ENCODE measurements at places on chromosomes 6 and 20. TPM values are rescaled to one million over a fixed set of nuclear protein-coding genes. Genes with fewer than 3 reads are reported as not detected.
A peak's percentile ranks its signal among the peaks of the same experiment; 100 is the strongest.

DNA sequence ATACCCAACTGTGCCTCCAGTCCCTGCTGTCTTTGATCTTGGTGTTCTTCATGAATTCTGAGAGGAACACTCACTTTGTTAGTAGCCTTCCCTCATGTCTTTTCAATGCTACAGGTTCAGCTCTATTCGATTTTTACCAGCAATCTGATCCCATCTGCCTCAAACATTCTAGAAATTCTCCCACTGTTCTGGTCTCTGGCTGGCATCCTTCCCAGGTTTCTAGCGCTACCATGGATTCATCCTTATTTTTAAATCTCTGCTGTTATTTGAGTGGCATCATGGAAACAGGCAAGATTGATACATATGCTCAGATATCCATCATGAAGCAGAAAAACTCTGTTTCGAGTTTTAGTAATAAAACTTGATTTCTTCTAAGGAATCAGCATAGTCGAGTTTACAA, 94.8 kb downstream of the GRM1 start:
- DNase-seq, result no peak

Gene MACROD2
- total RNA-seq, result 1.1 TPM

GRCh38 chr6:18328070-18328469, 59.1 kb upstream of the RNF144B start:
- DNase-seq, result no peak

Gene TFAP2D
- not detected for total RNA-seq

Gene PAX1
- total RNA-seq, result not detected

DNA sequence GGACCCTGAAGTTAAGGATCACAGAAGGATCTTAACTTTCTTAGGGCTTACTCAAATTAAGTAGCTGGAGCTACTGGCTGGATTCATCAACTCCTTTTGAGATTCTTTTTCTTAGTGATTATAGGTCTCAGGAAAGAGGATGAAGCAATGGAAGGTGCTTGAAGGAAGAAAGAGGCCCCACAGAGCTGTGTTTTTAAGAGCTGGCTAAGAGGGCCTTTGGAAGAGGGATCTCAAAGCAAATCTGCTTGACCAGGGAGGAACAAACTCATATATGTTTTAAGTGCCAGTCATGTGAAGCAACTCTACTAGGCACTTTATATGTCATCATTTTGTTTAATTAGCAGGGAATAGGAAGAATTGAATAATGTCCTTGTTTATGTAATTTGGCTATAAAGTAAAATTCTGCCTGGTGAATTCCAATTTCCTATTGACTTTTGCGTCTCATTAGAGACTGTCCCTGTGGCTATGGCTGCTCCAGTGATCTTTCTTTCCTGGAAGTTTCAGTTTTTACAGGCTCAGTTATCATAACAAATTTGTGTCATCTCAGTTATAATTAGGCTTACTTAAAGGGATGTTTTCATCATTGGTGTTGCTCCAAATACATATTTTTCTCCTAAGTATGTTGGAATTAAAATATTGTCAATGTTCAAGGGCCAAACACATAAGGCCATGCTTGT, 222.8 kb upstream of the CITED2 start:
- no peak for DNase-seq

DNA sequence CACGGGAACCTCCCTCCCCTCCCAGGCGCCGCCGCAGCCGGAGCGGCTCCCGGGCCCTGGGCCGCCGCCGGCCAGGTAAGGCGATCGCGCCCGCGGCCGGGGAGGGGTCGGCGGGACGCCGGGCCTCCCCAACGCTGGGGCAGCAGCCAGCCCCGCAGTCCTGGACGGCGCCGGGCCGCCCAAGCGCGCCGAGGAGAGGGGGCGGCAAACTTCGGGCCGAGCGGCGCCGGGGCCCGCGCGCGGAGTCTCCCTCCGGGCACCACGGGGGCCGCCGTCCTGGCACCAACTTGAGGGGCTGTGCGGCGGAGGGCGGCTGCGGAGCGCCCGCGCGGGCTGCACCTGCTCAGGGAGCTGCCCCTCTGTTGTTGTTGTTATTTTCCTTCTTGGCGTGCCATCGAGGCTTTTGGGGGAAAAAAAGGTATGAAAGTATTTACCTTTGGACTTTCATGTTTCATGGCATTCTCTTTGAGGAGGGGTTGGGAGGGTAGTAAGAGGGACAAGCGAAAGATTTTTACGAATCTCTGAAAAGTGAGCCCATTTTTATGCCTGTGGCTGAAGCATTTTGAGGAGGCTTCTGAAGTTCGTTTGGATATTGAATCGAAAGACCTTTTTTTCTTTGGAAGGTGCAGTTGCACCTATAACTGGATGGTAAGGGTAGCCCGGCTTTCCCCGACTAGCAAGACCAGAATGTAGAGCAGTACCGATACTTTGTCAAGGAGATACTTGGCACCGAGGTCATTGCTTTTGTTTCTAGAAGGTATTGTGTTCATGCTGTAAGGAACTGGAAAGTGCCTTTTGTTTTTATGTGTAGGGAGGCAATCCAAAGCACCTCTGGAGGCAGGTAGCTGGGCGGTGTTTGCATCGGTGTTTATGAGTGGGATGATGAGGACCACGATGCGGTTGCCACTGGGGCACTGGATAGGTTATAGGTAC, at the start of gene RNF182:
RNF182 (plus strand) TSS at position 4 of the 933 bp plus-strand sequence. CDS start 52,168 bp downstream, outside the sequence.
- no peak for DNase-seq

GRCh38 chr6:51472745-51473487, 614.5 kb downstream of the PKHD1 start:
- DNase-seq, result no peak

Gene SMOC2
- not detected for total RNA-seq

GRCh38 chr6:113596387-113597230, 260.5 kb upstream of the MARCKS start:
- DNase-seq, result peak; percentile 74

- peak; percentile 10 for DNase-seq
Observed at GRCh38 chr6:111030008-111031007, 48.5 kb downstream of the RPF2 start.

Gene SCRT2
- not detected for total RNA-seq

GRCh38 chr6:67768972-67769371, 866.1 kb upstream of the ADGRB3 start:
- no peak for DNase-seq

Gene SLC4A11
- 3.1 TPM for total RNA-seq

- DNase-seq, result peak; percentile 94
Observed at GRCh38 chr6:144216668-144217218, 66.4 kb downstream of the STX11 start.

Gene PPIL6
- total RNA-seq, result 1.6 TPM

DNA sequence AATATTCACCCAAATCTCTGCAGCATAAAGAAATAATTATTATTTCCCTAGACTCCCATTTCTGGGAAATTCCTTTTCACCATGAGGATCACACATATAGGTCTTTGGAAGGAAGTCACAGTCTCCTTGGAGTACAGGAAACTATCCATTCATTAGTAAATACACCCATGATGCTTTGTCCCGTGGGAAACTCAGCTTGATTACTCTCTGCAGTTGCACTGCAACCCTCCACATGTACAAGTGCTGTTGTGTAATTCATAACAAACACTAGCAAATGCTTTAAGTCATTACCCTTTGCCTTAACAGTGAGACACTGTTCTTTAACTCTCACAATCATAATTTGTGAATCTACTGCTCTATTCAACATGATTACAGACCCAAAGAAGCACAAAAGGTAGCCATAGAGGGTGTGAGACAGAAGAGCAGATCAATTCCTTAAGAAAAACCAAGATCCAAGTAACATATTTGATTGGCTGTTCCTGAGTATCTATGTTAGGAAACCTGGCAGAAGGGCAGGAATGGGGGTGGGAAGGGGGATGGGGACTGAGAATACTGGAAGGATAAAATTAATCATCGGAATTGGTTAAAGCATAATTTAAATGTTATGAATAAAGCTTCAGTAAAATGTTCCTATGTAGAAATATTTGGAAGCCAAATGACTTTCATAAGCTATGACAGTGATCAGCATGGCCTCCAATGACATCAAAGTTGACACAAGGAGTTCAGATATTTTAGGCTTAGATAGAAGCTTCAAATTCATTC, 268.0 kb downstream of the HACE1 start:
- peak; percentile 11 for DNase-seq

DNA sequence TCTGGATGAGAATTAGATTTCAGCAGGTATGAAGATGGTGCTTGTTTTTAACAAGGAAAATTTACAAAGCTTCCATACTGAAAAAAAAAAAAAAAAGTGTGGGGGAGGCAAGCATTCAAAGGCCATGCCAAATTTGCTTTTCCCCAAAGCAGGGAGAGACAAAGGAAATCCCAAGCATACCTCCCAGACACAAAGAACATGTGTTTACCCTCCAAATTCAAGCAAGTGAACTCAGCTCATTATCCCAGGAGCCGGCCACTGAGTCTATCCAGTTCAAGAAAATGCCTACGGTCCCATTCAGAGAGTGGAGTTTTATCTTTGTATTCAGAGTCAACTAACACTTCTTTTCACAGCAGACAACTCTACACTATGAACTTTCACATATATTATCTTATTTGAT, 102.7 kb upstream of the ID4 start:
- DNase-seq, result no peak

DNA sequence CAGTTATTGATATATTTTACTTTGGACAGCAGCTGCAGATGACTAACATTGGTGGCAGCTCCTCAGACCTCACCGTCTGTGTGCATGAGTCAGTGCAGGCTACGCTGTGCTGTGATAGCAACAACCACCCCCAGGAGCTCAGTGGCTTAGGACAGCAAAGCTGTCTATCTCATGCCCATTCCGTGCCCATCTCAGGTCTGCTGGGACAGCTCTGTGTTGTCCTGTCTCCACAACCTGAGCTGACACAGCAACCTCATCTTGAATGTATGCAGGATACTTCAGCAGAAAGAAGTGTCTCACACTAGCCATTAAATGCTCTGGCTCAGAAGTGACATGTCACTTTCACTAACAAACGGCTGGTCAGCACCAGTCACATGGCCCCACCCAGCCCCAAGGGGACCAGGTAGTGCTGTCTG, 47.7 kb downstream of the BANF2 start:
- DNase-seq, result peak; percentile 97

Gene OSTM1
- 121 TPM for total RNA-seq

DNA sequence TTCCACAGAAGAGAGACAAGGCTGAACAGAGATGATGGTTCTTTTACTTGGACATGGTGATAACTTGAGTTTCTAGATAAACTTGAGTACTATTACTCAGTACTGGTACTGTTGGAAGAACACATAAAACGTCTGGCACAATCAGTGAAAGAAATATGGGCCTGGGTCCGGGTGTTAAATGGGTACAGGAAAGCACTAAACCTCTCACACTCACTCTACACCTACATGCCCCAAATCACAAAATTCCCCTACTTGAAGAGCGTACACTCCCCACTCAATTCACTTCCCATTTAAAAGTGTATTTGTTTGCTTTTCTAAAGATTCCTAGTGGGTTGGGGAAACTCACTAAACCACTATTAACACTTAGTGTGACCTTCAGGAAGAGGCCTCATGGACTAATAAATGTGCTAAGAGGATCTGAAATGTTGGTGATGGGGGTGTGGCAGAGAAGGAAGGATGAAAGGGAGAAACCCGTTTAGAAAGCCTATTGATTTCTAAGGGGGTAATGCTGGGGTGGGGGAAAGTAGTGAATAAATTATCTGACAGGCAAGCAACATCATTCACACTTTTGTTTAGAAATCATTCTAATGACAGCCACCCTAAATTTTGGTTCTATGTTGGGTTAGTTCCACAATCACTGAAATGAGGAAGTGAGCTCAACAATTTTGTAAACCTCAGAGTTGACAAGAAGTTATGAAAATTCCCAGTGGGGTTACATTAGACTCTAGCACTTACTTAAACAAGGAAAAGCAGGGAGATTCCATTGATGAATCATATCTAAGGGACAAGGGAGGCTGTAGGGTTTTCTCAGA, 222.6 kb upstream of the MARCKS start:
- peak; percentile 42 for DNase-seq

DNA sequence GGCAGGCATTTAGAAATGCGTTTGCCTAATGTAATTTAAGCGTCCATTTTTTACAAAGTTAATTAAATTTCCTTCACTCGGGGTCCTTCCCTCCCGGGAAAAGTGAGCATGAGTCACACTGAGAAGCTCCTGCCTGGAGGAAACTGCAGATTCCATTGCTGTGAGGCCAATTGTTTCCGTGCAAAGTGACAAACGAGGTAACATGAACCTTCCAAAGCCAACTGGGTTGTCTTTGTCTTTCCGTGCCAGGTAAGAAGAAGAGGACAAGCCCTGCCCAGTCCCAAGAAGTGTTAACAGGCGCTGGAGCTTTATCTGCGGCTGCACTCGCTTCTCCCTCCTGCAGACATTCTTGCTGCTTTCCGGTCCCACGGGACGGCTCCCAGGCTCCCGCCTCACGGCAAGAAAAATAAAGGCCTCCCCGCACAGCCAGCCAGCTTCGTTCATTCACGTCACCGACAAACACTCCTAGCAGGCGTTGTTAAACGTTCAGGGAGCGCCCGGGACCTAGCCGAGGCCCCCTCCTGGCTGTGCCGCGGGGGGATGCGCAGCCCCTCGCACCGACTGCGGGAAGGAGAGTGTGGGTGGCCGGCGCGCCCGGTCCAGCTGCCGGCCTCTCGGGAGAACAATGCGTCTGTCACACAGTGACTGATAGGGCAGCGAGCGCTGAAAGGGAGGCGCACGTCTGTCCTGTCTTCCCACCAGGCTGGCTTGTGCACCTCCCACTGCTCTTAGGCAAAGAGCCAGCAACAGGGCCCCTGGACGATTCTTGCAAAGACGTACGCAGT, 61.5 kb upstream of the HDDC2 start:
- peak; percentile 31 for DNase-seq

- DNase-seq, result no peak
Observed at GRCh38 chr6:42230345-42231321, 13.0 kb upstream of the MRPS10 start.

Gene SYNE1
- total RNA-seq, result 47.6 TPM

Gene CTCFL
- not detected for total RNA-seq

DNA sequence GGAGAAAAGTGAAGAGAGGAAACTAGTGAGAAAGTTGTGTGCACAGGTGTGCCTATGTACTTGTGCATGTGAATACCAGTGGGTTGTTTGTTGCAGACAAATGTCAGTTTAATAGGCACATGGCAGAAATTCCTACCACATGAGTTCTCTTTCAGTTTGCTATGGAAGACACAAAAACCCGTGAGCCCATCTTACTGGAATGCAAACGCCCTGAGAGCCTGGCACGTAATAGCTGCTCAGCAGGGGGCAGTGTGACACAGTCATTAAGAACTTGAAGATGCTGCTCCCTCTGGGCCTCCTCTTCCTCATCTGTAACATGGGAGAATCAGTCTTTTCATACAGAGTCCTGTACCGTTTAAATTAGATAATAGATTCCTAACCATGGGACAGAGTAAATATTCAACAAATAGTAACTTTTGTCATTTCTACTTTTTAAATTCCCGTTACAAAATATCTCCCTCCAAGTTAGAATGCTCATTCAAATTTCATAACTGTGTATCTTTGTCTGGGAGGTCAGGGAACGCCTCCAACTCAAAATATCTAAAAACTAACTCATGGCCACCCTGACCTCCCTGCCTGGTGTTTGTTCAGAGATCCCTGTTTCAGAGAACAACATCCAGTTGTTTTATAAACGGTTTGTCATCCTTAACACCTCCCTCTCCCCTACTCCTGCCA, 802.9 kb downstream of the MAFB start:
- peak; percentile 84 for DNase-seq

GRCh38 chr6:170250455-170250854, 40.4 kb downstream of the DLL1 start:
- peak; percentile 41 for DNase-seq

Gene NRSN2
- 59.2 TPM for total RNA-seq
